Peyer's patch (tissue), 4 donors: ENCODE measurements at places on chromosomes 1 and 21. TPM values are rescaled to one million over a fixed set of nuclear protein-coding genes. Genes with fewer than 3 reads are reported as not detected.

Gene TNFRSF8
- total RNA-seq, result not detected

DNA sequence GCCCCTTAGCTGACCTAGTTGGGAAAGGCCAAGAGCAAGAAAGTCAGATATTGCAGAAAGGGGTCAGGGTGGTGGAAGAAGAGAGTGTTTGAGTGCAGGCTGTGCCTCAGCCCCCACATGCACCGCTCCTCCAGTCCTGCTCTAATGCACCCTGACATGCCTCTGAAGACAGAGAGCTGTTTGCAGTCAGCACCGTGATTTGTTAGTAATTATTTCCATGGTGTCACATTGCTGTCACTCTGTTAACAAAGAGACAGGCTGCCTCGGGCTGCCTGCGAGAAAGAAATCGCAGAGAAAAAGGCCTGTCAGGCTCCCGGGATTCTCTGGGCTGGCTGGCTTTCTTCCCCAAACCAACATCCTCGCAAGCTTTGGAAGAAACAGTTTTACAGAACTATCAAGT, 58.3 kb downstream of the ERI3 start:
- no peak for DNase-seq

DNA sequence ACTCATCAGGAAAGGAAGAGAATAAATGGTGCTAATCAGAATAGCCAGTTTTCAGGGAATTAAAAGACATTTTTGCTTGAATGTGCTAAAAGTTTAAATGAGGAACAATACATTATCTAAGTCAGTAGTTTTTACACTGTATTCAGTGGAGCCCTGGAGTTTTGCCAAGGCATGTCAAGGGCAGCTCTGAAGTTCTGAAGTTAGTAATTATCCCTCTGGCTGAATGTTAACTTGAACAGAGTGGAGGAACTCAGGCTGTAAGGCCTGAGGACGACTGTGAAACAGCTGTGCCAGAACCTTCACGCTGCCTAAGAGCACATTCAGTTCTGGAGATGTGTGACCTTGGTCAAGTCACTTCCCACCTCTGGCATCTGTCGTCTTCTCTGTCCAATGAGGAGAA, 68.1 kb downstream of the EDEM3 start:
- no peak for DNase-seq

- no peak for DNase-seq
Observed at GRCh38 chr1:89743788-89744187, 77.0 kb upstream of the LRRC8D start.

DNA sequence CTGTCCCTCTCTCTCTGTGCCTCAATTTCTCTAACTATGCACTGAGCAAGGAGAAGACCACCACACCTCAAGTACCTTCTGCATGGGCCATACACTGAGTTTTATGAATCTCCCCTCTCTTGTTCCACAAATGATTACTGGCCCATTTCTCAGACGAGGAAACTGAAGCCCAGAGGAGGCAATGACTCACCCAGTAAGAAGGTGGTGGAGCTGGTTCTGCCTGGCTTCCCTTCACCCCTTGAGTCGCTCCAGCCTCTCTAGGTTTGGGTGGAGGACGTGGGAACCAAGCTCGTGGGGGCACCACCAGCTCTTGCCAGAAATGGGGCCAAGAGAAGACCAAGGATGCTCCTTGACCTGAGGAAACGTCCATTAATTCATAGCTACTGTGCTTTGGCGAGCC, 21.3 kb upstream of the RUNX3 start:
- DNase-seq, result no peak

Gene ADAM30
- total RNA-seq, result not detected

Gene AGO1
- total RNA-seq, result 27.0 TPM

Gene RGS8
- total RNA-seq, result not detected

DNA sequence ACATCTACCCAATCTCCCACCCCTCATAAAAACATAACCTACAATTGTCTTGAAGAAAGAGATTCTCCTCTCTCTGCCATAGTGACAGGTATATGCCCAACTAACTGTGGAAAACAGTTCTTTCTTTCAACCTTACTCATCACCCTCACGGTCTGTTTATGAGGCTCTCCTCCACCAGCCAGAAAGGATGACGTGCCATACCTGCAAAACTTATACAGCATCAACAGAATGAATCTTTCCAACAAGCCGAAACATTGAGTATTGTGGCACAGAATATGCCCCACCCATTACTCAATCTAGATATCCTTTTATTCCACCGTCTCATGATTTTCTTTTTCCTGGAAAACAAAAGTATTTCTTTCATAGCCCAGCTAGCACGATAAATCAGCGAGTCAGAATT, 55.7 kb downstream of the RBM11 start:
- no peak for DNase-seq

Gene HSD3B1
- total RNA-seq, result 71.3 TPM

Gene MAP3K21
- 33.3 TPM for total RNA-seq

DNA sequence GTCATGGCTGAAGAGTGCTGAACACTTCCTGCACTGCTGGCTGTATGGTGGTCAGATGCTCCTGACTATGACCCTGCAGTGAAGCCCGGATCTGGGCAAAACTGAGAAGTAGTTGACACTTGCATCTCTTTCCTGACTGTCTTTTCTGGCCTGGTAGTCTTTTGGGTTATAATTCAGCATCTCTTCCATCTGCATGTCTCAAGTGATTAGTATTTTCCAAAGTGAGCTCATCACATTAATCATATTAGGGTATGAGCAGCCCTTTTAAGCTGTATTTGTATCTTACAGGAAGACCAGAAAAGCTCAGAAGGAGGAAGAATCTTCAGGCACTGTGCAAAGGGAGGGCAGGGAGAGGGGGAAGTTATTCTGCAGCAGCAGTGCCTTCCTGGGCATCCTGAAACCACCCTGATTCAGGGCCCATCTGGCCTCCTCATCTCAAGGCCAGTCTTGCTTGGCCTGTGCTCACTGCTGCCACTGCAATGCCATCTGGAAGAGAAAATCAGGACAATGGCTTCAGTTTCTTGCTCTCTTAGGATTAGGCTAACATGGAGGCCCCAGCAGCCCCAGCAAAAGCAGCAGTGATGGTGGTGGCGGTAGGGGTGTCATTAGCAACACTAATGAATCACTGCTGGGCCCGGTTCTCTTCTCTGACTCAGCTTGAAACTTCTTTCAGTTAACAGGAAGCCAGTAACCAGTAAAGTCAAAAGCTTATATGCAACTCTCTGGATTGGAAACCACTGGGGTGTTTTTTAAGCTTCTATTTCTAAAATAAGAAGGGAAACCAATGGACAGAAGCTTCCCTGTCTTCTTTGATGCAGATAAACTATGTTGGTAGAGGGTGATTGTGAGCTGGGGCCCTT, 63.3 kb upstream of the WDR26 start:
- no peak for DNase-seq

GRCh38 chr1:103489935-103490334, 35.6 kb upstream of the RNPC3 start:
- DNase-seq, result no peak

DNA sequence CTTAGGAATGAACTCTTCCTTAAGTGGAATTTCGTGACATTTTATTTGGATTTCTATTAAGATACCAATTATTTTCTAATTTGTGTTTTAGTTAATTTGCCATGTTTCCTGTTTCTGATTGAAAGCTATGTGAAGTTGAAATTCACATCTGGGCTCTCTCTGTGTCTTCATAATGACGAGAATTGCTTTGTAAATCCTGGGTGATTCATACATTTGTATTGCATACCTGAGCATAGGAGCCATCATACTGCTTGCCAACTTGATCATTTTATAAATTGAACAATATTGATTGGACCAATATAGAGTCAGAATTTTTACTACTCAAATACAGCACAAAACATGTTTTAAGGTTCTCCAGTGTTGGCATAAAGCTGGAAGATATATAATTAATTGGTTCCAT, 817.9 kb downstream of the BRINP3 start:
- DNase-seq, result no peak

- DNase-seq, result no peak
Observed at GRCh38 chr1:95311014-95311413, 77.0 kb downstream of the RWDD3 start.
